ENCODE measurements at places on chromosomes 4 and X.

DNA sequence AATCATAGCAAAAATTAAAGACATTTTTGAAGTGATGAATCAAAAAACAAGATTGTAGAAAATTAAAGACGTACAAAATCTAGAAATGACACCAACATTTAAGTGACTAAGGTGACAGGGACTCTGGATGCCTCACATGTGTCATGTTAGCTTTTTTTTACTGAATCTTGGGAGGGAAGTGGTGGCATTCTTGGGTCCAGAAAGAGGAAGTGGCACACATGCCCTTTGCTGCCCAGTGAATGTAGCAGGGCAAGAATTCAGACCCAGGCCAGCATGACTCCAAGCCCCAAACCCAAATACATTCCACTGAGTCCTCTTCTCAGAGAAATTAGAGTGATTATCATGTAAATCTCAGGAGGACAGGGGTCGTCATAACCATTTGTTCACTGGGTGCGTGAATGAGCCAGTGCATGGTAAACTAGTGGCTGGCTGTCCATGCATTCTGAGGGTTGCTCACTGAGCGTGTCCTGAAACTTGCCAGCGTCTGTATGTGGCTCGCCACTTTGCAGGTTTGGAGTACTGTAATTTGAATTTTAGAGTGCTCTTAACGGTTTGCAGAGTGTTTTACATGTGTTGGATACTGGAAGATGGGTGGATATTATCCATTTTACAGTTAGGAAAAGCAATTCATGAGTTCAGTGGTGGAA is 55.4 kb upstream of the TBC1D14 start:
- DNase-seq = no peak

- no peak for DNase-seq
These were observed 48.5 kb downstream of the NELFA start for GRCh38 chr4:1960170-1960825.

- no peak for DNase-seq
These were observed 25.1 kb downstream of the DHX15 start for GRCh38 chr4:24559032-24559821.

GRCh38 chr4:118281611-118282442 is 71.0 kb downstream of the PRSS12 start:
- DNase-seq = no peak

GRCh38 chrX:1582686-1583437 is 8.5 kb upstream of the AKAP17A start:
- no peak for DNase-seq

- no peak for DNase-seq
These were observed 7.6 kb downstream of the CITED1 start for GRCh38 chrX:72297953-72298730.

- no peak for DNase-seq
These were observed 104.5 kb downstream of the AMELX start for GRCh38 chrX:11397680-11398079.

- DNase-seq = no peak
These were observed 522.2 kb upstream of the NR3C2 start for GRCh38 chr4:148964456-148964855.

DNA sequence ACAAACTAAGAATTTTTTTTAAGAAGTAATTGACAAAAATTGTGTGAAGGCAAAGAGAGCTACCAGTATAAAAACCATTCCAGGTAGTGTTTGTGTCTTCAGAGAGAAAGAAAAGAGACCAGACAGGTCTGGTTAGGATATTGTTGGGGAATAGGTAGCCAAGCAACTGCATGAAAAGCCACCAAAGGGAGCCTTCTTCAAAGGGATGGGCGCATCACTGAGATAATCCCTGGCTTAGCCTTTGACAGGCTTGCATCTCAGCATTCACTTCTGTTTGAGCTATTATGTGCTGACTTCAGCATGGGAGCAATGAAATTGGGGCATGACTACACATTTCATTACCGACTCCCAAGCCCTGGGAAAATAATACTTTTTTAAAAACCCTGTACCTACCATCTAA is 496.6 kb downstream of the IL1RAPL1 start:
- DNase-seq = no peak

- DNase-seq = peak; percentile 74
These were observed 841 bp downstream of the MTNR1A start for GRCh38 chr4:186554539-186554913.

- peak; percentile 7 for DNase-seq
These were observed 20.1 kb upstream of the SLC34A2 start for GRCh38 chr4:25635501-25635900.

GRCh38 chrX:2500803-2501558 is at the start of the genes DHRSX and ZBED1:
TSS of gene DHRSX (minus strand) at chrX:2500976. CDS start at chrX:2500925, 51 bp downstream.
TSS of gene ZBED1 (minus strand) at chrX:2500976. CDS start at chrX:2490719, 10,257 bp downstream.
- no peak for DNase-seq

GRCh38 chrX:135544338-135544948 is 24.0 kb downstream of the INTS6L start:
- no peak for DNase-seq

DNA sequence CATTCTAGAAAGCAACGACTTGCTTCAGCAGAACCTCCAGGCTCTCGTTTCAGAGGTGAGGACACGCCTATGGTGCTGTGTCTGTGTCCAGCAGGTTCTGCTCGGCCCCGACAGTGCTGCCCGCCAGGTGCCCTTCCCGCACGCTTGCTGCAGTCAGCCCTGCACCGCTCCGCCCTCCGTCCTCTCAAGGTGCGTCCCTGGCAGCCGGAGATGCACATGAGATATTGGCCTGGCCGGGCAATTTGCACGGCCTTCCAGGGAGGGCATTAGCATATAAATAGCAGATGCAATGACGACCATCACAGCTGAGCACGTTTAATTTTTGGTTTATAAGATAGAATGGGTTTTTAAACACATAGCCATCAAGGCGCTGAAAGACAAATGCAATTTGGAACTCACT is 14.4 kb downstream of the UVSSA start:
- no peak for DNase-seq

DNA sequence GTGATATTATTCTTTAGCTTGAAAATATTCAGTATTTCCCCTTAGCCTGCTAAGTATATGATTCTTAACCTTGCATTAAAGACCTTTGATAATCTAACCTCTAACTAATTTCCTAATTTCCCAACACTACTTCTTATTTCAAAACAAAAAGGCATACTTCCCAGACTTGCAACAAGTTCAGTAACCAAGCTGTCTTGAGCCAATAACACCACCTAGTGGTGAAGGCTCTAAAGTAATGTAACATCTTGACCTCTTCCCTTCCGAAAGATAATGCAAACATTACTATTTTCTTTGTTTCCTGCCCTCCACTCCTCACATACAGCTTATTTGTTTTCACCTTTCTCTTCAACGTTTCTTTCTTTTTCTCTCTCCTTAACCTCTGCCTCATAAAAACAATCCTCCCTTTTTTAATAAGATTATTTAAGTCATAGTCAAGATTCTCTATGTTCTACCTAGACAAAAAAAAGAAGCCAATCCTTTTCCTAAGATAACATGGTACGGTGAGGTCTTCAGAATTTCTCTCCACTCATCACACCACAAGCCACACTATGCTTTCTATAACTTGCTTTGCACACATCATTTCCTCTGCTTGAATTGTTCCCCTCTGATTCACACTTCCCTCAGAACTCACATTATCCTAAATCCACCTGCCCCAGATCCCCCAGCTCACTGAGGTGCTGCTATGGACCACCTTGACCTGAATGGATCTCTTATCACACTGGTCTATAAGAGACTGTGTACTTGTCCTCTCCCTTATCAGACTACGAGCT is 3.5 kb downstream of the FAT1 start:
- no peak for DNase-seq

DNA sequence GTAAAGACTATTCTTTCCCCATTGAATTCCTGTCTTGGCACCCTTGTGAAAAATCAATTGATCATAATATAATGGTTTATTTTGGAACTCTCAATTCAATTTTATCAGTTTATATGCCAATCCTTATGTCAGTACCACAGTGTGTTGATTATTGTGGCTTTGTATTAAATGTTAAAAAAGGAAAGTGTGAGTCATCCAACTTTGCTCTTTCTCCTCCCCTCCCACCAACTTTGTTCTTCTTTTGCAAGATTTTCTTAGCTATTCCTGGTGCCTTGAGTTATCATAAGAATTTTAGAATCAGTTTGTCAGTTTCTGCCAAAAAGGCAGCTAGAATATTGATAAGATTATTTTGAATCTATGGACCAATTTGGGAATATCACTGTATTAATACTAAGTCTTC is 11.2 kb upstream of the RNF175 start:
- DNase-seq = no peak

GRCh38 chr4:24884902-24885301 is 27.9 kb downstream of the CCDC149 start:
- DNase-seq = no peak

DNA sequence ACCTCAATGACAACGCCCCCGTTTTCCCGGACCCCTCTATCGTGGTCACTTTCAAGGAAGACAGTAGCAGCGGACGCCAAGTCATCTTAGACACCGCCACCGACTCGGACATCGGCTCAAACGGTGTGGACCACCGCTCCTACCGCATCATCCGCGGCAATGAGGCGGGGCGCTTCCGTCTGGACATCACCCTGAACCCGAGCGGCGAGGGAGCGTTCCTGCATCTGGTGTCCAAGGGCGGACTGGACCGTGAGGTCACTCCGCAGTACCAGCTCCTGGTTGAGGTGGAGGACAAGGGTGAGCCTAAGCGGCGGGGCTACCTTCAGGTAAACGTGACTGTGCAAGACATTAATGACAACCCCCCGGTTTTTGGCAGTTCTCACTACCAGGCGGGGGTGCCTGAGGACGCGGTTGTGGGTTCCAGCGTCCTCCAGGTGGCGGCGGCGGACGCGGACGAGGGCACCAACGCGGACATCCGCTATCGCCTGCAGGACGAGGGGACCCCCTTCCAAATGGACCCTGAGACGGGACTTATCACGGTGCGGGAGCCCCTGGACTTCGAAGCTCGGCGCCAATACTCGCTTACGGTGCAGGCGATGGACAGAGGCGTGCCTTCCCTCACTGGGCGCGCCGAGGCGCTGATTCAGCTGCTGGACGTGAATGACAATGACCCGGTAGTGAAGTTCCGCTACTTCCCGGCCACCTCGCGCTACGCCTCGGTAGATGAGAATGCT is 2.2 kb downstream of the FAT4 start:
- no peak for DNase-seq

GRCh38 chr4:174047363-174047762 is 236.1 kb downstream of the FBXO8 start:
- no peak for DNase-seq

DNA sequence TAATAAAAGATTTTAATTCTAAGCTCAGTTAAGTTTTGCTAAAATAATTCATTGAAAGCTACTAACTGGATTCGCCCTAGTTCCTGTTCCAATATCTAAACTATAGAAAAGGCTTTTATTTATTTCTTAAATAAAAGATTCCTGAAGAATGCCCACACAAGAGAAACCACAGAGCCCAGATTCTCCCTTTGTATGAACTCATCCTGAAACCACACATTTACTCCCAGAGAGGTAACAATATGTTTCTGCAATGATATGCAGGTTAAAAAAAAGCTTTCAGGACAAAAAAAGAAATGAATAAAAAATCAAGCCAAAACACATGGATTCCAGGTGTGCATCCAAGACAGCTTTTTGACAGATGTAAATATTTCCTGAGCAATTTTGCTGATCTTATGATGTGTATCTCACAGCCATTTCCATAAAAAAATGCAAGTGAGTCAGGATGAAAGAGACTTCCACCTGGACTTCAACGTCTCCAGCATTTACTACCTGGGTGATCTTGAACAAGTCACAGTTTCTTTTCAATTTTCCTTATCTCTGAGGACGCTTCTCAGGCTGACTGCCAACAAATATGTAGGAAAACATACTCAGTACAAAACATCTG is 234.4 kb upstream of the FAT1 start:
- no peak for DNase-seq

DNA sequence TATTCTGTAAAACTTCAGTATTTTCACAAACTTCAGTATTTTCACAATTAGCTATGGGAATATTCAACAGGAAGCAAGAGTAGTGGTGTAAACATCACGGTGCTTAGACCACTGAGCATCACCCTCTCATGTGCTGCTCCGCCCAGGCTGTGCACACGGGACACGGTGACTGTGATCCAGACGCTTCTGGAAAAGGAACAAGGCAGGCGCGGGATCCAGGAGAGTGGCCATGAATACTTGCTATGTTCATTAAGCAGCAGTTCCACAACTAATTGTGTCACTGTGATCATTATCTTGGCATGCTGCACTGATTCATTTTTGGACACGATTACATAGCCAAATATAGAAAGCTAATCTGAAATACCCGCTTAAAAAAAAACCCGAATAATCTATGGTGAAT is 19.6 kb upstream of the FAT1 start:
- no peak for DNase-seq

DNA sequence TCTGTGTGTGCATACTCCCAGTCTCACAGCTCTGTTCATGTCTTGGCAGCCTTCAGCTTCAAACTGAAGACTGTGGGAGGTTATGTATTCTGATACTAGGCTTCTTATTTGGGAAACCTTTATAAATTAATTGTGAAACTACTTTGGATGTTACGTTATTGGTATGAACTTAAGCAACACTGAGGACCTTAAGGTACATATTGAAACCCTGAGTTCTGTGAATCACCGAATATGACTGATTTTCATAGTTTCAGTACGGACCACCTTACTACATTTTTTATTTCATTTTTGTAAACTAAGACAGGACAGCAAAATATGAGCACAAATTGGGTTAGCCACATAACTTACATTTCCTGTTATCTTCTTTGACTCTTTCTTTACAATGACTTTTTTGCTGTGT is 498.4 kb downstream of the PDGFC start:
- no peak for DNase-seq

GRCh38 chr4:84892950-84893349 is 73.5 kb downstream of the WDFY3 start:
- DNase-seq = no peak

- no peak for DNase-seq
These were observed 65.7 kb upstream of the TTC29 start for GRCh38 chr4:147011411-147011810.

GRCh38 chrX:81377329-81377728 is 175.4 kb downstream of the SH3BGRL start:
- no peak for DNase-seq

DNA sequence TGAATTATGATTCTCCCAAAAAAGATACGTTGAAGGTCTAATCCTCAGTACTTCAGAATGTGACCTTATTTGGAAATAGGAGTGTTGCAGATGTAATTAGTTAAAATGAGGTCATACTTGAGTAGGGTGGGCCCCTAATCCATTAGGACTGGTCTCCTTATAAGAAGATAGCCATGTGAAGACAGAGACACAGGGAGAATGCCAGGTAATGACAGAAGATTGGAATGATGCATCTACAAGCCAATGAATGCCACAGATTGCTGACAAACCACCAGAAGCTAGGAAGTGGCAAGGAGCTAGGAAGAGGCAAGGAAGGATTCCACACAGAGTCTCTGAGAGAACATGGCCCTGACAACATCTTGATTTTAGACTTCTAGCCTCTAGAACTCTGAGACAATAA is 7.4 kb upstream of the RPS6KA3 start:
- DNase-seq = no peak

Measured in LNCaP clone FGC (cell line).